ENCODE measurements at places on chromosomes 1 and 21. TPM values are rescaled to one million over a fixed set of nuclear protein-coding genes. Genes with fewer than 3 reads are reported as not detected.

GRCh38 chr1:210332719-210333398, 4.2 kb downstream of the HHAT start:
- no peak for DNase-seq

The ADAMTS4 gene
- total RNA-seq, result 2.7 TPM

GRCh38 chr1:237199026-237199425, 157.0 kb downstream of the RYR2 start:
- no peak for DNase-seq

DNA sequence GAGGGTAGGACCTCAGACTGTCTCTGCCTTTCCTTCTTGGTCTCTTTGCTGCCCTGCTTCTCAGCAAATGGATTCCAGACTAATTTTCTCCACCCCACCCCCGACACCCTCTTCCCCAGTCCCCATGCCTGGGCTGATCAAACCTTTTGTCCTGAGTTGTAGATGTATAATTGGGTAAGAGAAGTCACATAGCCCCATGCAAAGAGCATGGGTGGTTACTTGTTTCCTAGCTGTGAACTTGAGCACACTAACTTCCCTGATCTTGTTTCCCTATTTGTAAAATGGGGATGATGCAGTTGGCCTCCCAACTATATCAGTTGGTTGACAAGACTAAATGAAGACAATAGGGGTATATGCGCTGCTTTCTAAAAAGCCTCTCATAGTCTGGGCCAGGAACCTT, 9.2 kb downstream of the PADI6 start:
- no peak for DNase-seq

- no peak for DNase-seq
These were observed 11.3 kb downstream of the RPAP2 start for GRCh38 chr1:92310185-92310597.

- peak; percentile 16 for DNase-seq
These were observed 33.3 kb upstream of the TENT5C start for GRCh38 chr1:117572546-117572945.

The DDX59 gene
- 12.8 TPM for total RNA-seq

DNA sequence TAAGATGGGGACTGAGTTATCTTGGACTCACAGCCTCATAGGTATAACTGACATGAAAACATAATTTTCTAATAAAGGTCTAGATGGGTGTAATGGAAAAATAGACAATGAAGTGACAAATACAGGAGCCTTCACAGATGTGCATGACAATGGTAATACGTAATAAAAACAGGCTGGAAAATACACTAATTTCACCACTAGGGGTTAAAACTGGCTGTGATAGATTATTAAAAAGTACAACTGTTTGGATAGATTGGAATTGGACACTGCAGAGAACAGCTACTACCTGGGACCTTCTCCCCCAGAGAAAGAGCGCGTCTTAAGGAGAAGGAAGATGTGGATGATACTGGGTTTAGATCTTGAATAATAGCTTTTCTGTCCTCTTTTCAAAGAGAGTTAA, 9.8 kb downstream of the KAZN start:
- no peak for DNase-seq

DNA sequence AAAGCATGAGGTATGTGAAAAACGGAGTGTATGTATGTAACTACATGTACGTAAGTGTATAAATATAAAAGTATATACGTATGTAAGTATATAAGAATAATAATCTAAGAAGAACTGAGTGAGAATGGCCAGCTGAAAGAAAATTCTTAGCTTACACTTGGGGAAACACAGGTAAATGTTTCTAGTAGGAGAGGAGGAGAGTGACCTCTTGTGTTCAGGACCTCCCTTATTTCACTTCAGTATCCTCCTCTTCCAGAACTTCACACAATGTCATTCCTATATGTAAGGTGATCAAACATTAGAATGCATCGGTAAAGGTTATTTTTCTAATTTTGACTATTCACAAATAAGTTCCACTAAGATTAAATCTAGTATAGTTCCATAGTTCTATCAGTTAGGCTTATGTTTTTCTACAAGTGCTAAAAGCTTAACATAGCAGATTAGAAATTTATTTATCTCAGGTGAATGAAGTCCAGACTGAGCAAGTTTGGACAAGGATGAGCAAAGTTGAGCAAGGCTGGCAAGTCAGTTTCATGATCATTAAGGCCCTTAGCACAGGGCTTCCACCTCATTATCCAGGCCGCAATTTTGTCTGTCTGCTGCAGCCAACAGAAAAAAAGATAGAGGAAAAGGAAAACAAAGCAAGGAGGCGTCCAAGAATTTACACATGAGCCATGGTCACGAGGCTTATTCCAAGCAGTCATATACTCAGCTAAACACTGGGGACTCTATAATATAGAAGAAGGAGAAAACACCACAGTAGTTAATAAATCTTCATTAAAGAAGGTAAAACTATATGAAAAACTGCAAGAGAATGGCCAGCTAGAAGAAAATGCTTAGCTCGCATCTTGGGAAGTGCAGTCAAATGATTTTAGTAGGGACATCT, 7.1 kb upstream of the MROH9 start:
- DNase-seq, result no peak

The LCE1F gene
- total RNA-seq, result not detected

- DNase-seq, result no peak
These were observed 43.4 kb upstream of the NBPF3 start for GRCh38 chr1:21396516-21396915.

The CRYAA gene
- not detected for total RNA-seq

The PRELP gene
- 1.2 TPM for total RNA-seq

DNA sequence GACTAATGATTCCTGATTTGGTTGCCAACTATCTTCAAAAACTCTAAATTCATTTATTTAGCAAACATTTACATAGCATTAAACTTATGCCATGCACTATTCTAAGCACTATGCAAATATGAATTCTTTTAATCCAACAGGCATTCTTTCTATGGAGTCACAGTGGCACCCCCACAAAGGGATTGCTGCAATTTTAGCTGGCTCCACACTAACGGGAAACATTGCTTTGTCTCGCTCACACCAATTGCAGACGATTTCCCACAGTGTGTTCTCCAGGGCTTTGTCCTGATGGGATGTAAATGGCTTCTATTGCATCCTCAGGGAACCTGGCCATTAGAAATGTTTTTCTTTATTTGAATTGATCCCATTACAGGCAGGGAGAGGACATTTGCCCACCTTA, 259.1 kb downstream of the BARHL2 start:
- no peak for DNase-seq

- peak; percentile 21 for DNase-seq
These were observed at the start of gene PRRX1 for GRCh38 chr1:170664093-170664827. PRRX1 (plus strand) TSS chr1:170664131; CDS start chr1:170664219, 88 bp downstream.

- no peak for DNase-seq
These were observed 40.9 kb upstream of the RALGPS2 start for GRCh38 chr1:178684111-178684510.

The SERINC2 gene
- total RNA-seq, result 15.6 TPM

DNA sequence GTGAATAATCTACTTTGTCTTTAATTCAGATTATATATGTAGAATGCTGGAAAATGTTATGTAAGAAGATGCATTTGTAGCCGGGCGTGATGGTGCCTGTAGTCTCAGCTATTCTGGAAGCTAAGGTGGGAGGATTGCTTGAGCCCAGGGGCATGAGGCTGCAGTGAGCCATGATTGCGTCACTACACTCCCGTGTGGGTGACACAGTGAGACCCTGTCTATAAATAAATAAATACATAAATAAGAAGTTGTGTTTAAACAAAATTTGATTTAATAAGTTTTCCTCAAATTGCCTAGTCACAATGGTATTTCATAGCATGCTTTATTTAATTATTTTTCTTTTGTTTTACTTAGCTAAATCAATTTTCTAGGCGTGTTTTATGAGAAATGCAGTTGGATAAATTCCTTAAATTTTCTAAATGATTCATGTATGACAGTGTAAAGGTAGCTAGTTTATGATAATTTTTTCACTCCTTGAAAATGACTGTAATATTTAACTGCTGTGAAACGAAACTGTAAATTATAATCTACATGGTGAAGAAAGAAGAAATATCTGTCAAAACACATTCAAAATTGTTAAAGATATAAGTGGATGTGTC, 232.6 kb downstream of the SRGAP2C start:
- DNase-seq, result no peak

GRCh38 chr1:184254849-184255248, 132.0 kb upstream of the C1orf21 start:
- no peak for DNase-seq

The ACKR1 gene
- total RNA-seq, result 4.9 TPM

The FBLIM1 gene
- 31.4 TPM for total RNA-seq

DNA sequence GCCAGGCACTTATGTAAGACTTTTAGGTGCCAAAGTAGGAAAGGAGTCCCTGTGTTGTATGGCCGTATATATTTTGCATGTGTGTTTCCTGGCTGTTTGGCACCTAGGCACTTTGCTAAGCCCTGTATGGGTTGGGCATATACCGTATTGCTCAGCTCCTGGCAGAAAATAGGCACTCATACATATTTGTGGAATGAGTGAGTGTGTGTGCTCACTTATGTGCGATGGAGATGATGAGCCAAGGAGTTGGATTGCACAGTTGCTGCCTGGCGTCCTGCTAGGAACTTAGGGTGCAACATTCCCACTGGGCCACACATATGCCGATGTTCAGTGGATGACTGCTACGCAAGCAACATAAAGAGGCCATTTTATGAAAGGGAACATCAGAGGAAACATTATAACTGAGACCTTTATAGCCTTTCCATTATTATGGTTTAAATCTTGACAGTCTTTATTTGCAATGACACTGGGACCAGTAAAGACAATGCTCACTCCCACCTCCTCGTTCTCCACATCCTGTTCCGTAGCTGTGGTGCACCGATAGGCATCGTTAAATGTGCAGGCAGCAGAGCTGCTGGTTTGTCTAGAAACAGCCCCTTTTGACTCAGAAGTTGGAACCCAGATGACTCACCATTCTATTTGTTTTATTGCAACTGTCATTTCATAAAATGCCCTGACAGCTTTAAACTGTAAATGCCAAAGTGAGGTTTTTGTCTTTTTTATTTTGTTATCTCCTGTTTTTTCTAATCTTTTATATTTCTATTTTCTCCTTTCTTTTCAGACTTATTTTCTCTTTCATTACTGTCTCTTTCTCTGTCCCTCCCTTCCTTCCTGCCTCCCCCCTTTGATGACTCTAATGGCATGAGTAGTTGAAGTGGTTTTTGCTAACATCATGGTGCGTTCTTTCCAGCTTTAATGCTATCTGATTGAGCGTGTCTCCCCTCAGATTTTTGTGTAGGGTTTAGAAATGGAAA, 36.1 kb downstream of the PEX14 start:
- DNase-seq, result no peak

DNA sequence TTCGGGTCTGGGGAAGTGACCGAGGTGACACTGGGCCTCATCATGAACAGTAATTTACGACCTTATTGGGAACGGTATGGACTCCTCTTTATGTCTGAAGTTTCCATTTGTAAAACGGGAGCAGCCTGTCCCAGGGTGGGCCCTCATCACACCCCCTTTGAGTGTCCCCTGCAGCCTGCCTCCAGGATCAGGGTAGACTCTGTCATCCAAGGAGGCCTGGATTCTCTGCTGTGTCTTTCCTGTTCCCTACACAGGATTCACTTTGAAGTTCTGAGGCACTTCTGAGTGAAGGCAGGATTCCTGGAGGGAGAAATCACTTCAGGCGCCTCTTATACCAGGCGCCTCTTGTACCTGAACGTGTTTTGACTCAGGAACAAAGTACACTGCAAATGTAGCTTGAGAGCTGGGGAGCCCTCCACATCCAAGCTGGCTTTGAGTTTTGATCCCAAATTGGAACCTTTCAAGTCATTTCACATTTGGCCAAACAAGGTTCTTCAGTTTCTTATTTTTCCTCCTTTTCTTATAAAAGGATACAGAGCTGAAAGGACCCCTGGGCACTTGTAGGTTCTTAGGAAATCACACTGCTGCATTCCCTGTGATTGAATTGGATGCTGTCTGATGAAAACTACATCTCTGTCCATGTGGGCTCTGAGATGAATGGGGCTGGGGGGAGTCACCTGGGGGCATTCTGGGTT, 106.0 kb downstream of the SUSD4 start:
- no peak for DNase-seq

DNA sequence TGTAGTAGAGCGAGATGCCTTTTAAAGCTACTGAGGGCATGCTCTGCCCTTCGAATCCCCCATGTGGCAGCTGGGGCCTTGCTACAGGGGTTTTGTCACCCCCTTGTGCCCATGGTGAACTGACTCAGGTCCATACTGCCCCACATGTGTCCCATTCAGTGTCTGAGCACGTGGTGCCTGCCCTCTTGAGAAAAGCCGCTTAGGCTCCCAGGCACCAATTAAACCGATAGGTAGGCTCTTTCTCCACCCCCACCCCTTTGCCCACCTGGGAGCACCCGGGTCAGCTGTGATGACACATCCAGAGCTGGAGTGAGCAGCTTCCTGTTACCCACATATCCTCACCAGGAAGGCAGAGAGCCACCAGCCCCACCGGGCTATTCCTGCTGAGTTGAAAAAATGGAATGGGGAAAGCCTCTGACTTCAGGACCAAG, 30.5 kb downstream of the TMCC2 start:
- DNase-seq, result no peak

- no peak for DNase-seq
These were observed 41.7 kb downstream of the PRKCZ start for GRCh38 chr1:2091611-2092604.

The TMEM54 gene
- 11.9 TPM for total RNA-seq

DNA sequence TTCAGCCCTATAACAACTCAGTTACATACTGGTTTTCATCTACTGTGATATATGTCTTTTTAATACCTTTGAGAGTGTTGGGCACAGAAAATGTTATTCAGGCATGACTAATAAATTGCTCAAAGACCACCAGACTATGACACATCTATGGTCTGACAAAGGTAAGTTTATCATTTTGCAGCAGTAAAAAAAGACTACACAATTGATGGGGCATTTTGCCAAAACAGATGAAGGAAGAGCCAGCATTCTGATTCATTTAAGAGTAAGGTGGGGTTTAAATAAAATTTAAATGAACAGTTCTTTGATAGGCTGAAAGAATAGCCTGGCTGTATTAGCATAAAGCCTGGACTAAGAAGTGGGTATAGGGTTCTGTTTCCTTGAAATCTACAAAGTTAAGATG, 8.8 kb upstream of the RNPC3 start:
- DNase-seq, result no peak

DNA sequence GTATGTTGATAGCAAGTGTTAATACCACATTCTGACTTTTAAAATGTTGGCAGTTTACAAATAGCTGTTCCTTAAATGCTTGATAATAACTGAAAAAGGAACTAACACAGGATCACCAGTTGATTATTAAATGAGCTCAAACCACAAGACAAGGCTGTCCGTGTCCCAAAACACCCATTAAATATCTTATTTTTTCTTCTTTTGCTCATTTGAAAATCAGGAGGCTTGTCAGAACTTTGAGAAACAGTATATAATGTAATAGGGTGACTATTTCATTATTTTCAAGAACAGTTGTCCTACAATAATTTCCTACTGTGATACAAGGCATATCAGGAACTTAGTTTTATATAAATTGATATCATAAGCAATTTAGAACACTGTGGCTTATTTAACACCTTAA, 2.7 kb downstream of the CDKN2C start:
- DNase-seq, result no peak

Data from pancreas (tissue), 10 donors.